ENCODE measurements at places on chromosomes 5 and 9. TPM values are rescaled to one million over a fixed set of nuclear protein-coding genes. Genes with fewer than 3 reads are reported as not detected.

DNA sequence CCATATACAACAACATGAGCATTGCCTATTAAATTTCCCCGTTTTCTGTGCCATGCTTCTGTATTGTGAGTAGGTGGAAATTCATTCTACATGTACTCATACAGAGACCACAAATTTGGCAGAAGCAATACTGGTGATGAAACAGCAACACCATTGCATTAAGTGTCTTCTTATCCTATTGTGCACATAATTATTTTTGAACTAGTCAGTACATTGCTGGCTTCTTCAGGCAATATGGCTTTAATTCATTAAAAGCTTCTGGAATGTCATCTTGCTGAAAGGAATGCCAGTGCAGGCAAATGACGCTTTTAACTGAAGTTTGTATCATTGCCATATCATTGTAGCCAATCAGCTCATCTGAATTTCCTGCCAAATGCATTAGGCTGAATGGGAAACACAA is 82.6 kb downstream of the KIAA1958 start:
- no peak for DNase-seq

- DNase-seq: peak; percentile 11
Measured at GRCh38 chr9:84266087-84266561, 74.4 kb downstream of the SLC28A3 start.

The FBXL7 gene
- 2.5 TPM for total RNA-seq

The PCDHA7 gene
- total RNA-seq: not detected

The MEIKIN gene
- not detected for total RNA-seq

The SEC24A gene
- 8.5 TPM for total RNA-seq

The ABITRAM gene
- 11.2 TPM for total RNA-seq
